ENCODE measurements at places on chromosomes 7 and 10.

- DNase-seq = peak; percentile 20
These were observed 19.1 kb downstream of the ATOH7 start for GRCh38 chr10:68212721-68213352.

GRCh38 chr7:129252128-129252527, 27.3 kb downstream of the AHCYL2 start:
- DNase-seq = no peak

DNA sequence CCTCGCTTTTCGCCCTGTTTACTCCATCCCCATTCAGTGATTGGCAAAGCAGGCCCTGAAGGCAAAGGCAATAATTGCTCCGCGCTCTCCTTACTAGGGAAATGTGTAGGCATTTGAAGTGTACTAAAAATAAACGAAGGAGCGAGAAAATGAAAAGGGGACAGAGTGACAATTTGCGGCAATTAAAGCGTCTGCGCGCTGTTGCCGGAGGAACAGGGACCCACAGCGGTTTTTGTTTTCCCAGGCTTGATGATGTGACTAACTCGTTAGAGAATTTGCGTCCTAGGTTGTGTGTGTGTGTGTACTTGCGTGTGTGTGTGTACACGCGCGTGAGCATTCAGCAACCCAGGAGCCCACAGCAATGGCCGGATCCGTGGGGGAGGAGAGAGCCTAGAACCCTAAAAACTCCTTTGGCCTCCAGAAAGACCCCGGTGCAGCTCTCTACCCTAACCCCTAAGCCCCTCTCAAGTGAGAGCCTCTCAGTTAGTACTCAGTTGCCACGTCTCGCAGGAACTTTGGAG, 7.8 kb upstream of the DLX6 start:
- no peak for DNase-seq

DNA sequence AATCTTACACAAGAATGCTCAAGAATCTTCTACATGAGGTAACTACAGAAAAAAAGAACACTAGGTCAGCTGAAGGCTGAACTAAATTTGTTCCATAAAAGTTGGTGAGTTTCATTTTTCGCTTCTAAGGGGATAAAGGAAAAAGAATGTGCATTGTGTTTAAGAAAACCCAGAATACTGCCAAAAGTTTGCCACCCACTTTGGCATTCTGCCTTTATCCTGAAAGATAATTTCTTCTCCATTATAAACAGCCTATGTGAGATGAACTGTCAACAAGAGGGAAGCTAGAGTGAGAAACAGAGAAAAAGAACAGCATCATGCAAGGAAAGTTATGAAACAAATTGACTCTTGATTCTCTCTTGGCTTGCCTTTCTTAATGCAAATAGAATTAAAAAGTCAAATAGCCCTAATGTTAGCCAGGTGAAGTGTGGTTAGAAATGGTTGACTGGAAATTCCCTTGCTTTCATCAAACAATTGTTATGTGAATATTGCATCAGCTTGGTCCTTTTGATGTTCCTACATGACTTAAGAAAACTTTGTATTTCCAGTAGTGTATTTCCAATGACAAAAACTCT, 25.8 kb downstream of the STEAP1 start:
- no peak for DNase-seq

DNA sequence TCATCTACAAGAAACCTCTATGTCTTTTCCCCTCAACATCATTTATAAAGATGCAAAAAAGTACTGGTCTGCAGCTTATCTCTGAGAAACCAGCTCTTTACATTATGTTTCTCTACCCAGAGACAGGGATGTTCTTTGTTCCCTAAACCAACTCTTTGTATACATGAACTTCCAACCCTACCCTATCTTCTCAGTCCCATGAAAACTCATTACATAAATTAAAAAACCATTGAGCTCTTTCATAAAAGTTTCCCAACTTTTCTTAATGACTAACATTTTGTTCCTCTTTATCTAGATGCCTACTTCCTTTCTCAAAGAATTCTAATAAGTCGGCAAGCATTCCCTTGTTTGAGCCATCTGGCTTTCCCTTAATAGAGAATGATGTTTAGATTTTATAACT, 192.8 kb upstream of the AGK start:
- no peak for DNase-seq

DNA sequence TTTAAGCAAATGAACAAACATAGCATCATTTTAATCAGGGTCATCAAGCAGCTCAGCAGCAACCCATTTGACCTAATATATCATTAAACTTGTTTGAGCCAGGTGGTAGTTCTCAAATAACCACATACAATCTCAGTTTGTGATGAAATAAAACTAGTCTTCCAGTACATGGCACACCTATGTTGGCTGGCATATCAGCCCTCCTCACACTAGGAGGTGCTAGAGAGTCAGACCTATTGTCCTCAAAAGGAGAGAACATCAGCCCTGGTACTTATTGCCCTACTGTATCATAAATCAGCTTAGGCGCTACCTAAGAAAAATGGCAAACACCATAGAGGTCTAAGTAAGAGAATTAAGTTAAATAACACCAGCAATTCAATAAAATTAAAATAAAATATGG, 81.7 kb downstream of the CABCOCO1 start:
- DNase-seq = no peak

- no peak for DNase-seq
These were observed 27.6 kb upstream of the PIK3AP1 start for GRCh38 chr10:96747734-96748550.

- no peak for DNase-seq
These were observed 124.8 kb downstream of the MPP7 start for GRCh38 chr10:28177944-28178637.

DNA sequence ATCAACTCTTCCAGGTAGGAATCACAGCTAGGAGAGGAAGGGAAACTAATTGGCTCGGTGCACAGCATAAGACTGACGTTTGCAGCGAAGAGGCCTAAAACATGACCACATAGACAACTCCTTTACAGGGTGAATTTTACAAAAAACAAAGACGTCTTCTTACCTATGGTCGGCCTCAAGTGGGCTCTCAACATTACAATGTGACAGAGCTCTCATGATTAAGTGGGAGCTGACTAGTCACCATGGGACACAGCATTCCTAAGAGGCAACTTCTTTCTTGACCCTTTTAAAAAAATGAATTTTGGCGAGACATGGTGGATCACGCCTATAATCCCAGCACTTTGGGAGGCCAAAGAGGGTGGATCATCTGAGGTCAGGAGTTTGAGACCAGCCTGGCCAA, 4.6 kb downstream of the PDIA4 start:
- DNase-seq = no peak

GRCh38 chr10:79266543-79267312, 80.5 kb upstream of the PPIF start:
- DNase-seq = no peak

DNA sequence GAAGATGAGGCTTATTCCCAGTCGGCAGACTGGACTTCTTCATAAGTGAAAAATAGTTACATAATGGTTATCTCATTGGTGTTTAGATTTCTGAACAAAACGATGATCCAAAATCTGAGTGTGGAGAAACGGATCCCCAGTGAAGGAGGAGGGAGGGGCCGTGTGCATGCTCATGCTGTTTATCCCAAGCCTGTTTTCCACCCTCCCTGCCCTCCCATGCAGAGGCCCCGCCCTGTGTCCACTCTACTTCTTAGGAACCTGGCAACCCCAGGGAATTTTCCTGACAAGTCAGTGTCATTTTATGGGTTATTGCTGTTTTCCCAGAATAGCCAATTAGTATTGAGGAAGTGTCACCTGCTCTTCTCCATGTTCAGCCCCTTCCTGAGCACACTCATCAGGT, 174.0 kb downstream of the CELF2 start:
- DNase-seq = no peak

- DNase-seq = no peak
These were observed 41.8 kb upstream of the LRRC18 start for GRCh38 chr10:48981310-48981907.

DNA sequence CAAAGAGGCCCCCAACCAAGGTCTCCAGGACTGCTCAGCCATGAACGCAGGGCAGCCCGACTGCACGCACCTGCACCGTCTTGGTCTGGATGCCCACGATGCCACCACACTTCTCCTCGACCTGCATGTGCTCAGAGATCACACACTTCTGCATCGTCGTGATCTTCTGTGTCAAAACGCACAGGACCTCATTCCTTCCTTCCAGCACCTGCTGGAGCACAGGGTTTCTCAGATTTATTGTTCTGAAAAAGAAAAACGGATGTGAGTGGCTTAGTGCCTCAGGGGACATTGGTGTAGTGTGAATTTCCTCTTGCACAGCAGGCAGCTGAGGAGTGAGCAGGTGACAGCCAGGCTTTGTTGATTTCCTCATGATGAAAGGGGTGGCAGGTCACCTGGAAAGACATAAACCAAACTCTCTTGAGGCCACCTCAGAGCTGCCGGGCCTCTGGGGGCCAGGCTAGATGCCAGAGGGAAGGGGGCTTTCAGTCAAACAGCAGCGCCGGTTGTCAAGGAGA, 38.2 kb downstream of the GSDME start:
- DNase-seq = no peak

DNA sequence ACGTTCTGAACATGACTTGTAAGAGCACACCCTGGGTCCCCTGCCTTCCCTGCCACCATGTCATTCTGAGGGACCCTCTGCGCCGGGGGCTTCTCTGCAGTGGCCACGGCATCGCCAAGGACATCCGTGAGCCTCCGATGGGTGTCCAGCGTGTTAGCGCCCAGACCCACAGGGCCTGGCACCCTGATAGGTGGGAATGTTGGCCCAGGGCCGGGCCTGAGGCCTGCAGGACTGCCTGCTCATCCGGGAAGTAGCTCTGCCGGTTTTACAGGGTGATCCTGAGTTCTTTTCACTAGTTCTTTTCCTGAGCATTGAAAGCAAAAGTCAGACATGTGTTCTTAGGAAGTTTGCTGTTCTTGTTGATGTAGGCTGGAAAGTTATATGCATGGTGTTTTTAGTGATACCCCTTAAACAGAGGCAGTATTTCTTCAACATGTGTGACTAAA, 54.5 kb downstream of the WDR37 start:
- no peak for DNase-seq

DNA sequence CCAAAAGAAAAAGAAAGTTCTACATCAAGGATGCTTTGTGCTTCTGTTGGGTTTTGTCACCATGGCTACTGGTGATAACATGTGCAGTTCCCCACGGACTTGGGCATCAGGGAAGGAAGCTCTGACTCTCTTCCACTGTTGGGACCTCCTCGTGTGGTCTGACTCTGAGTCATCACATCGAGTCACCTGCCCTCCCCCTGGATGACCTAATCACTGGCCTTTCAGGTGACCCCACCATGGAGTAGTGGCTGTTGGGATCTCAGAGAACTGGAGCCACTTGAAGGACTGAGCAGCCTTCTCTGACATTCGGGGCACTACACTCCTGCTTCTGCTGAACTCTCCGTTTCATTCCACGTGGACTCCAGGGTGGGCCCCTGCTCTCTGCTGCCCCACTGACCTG, 60.8 kb upstream of the DOCK1 start:
- DNase-seq = no peak

GRCh38 chr7:815284-816216, 16.7 kb upstream of the SUN1 start:
- peak; percentile 43 for DNase-seq

GRCh38 chr10:31207636-31208035, 111.4 kb upstream of the ZEB1 start:
- no peak for DNase-seq

DNA sequence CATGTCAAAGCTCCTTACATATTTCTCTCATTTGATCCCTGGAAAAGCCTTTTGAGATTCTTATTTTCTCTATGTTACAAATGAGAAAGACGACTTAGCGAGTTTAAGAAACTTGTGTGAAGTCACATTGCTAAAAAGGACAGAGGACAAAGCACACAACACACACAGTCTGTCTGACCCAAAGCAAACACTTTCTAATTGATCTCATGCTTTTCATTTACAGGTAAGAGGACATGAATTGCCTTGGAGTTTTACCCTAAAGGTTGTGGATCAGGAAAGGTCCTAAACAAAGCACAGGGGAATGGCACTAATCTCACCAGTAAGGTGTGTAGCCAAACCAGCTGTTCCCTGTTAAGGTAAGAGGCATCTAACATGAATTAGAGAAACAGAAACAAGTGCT, 18.7 kb downstream of the SLC35G1 start:
- no peak for DNase-seq

- no peak for DNase-seq
These were observed 962.8 kb upstream of the POT1 start for GRCh38 chr7:125892434-125892833.

DNA sequence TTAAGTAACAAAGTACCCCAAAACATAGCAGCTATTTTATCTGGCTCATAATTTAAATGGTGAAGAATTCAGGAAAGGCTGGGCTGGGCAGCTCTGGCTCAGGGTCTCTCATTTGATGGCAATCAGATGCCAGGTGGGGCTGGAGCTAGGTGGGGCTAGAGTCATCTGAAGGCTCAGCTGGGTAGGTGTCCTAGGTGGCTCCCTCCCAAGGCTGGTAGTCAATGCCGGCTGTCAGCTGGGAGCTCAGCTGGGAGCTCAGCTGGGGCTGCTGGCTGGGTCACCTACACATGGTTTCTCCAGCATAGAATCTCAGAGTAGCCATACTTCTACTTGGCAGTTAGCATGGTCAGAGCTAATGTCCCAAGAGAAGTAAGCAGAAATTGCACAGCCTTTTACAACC, 34.1 kb downstream of the OSBPL3 start:
- no peak for DNase-seq

DNA sequence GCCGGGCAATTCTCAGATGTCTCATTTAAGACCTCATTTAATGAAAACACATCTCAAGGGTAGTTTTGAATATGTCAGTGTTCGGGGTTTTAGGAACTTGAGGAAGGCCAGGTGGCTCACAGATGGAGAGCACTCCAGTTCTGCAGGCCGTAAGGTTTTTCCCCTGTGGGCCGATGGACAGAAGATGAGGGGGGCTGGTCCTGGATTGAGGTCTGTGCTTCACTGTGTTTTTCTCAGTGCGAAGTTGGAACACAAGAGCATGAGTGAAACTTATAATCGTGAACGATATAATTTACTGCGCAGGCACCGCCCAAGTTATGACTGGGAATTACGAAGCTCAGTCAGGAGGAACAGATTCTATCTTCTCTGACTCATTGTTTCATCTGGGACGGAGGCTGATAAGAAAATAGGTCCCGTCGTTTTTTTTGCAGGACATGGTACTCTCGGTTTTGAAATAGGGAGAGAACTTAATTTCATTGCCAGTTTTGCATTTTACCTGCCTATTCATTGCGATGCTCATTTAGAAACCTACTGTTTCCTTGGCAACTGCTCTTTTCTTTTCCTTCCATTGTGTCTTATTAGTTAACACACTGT, 591.0 kb upstream of the PFKP start:
- no peak for DNase-seq

DNA sequence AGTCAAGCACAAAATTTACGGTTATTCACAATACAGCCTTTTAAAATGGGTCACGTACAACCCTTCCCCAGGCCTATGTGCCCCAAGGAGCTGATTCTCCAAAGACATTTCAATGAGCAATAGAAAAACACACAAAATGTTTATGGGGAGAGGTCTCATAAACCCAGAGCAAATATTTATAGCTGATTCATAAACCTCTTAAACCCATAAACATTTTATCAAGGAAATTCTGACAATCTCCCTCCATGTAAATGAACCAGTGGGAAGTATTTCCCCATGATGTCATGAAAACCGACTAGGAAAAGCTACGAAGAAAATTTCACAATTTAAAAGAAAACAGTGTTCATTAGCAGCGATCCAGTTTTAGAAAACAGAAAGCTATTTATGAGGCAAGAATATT, 36.0 kb downstream of the SFMBT2 start:
- DNase-seq = no peak

Measured in stimulated activated naive CD4-positive, alpha-beta T cell (primary cell).